ENCODE measurements at places on chromosomes 7 and 10.

GRCh38 chr10:93601146-93601773 is at the start of gene RBP4:
Gene RBP4, minus strand, starts transcription at chr10:93601235. Its CDS starts 207 bp downstream, at chr10:93601028.
- no peak for DNase-seq

GRCh38 chr7:141151746-141152145 is 77.9 kb downstream of the TMEM178B start:
- DNase-seq, result no peak

- DNase-seq, result no peak
Measured at GRCh38 chr7:59079-60016, 133.0 kb upstream of the FAM20C start.

- no peak for DNase-seq
Measured at GRCh38 chr7:4791101-4791737, 15.8 kb downstream of the AP5Z1 start.

GRCh38 chr7:134129856-134130523 is 2.9 kb downstream of the LRGUK start:
- DNase-seq, result peak; percentile 39

DNA sequence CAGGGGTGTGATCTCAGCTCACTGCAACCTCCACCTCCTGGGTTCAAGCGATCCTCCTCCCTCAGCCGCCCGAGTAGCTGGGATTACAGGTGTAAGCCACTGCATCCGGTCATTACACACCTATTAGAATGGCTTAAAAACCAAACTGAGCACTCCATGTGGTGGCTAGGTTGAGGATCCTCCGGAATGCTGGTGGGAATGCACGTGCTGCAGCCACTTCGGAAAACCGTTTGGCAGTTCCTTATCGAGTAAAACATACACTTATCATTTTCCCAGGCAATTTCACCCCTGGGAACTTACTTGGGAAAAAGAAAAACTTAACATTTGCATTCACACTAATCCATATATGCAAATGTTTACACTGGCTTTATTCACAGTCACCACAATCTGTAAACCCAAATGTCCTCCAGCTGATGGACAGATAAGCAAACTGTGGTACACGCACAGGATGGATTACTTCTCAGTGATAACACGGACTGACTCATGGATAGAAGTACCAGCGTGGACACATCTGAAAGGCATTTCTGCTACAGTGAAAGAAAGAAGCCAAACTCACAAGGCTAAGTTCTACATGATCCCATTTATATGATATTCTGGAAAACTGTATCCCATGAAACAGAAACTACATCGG is 20.4 kb downstream of the RFC2 start:
- no peak for DNase-seq

- DNase-seq, result no peak
Measured at GRCh38 chr7:51619880-51620279, 303.3 kb upstream of the COBL start.

- no peak for DNase-seq
Measured at GRCh38 chr10:89601728-89602361, 43.2 kb downstream of the PANK1 start.

DNA sequence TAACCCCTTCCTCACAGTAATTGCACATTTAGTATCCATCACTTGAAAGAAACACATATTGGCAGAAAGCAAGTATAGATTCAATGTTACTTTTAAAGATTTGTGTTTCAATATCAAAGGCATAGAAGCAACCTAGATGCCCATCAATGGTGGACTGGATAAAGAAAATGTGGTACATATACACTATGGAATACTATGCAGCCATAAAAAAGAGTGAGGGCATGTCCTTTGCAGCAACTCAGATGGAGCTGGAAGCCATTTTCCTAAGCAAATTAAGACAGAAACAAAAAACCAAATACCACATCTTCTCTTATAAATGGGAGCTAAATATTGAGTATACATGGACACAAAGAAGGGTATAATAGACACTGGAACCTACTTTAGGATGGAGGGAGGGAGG is 3.6 kb downstream of the OR6V1 start:
- no peak for DNase-seq

GRCh38 chr10:107856047-107856315 is 691.5 kb upstream of the SORCS1 start:
- no peak for DNase-seq

DNA sequence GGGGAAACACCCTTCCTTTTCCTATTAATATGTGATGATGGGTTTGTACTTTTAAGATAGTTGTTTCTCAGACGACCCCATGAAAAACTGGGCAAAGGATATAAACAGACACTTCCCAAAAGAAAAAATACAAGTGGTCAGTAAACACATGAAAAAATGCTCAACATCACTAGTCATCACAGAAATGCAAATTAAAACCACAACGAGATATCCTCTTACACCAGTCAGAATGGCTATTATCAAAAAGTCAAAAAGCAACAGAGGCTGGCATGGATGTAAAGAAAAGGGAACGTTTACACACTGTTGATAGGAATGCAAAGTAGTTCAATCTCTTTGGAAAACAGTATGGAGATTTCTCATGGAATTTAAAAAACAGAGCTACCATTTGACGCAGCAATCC is 111.4 kb upstream of the ZEB1 start:
- no peak for DNase-seq

DNA sequence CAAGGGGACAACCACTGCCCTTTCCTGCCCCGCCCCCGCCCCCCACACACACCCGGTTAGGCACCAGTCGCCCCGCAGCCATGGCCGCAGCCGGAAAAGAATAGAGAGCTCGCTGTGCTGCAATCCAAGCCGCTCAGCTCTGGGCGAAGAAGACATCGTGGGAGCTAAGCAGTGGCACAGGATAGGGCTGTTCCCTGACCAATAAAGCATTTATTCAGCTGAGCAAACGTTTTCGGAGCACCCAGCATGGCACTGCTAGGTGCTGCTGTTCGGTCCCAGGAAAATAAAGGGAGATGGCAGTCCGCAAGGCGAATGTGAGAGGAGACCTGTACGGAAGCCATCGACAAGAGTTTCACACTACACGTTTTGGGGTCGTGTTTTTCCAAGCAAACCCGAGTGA is 18.3 kb downstream of the SKIDA1 start:
- DNase-seq, result no peak

- DNase-seq, result no peak
Measured at GRCh38 chr7:93544691-93545090, 29.8 kb downstream of the CALCR start.

DNA sequence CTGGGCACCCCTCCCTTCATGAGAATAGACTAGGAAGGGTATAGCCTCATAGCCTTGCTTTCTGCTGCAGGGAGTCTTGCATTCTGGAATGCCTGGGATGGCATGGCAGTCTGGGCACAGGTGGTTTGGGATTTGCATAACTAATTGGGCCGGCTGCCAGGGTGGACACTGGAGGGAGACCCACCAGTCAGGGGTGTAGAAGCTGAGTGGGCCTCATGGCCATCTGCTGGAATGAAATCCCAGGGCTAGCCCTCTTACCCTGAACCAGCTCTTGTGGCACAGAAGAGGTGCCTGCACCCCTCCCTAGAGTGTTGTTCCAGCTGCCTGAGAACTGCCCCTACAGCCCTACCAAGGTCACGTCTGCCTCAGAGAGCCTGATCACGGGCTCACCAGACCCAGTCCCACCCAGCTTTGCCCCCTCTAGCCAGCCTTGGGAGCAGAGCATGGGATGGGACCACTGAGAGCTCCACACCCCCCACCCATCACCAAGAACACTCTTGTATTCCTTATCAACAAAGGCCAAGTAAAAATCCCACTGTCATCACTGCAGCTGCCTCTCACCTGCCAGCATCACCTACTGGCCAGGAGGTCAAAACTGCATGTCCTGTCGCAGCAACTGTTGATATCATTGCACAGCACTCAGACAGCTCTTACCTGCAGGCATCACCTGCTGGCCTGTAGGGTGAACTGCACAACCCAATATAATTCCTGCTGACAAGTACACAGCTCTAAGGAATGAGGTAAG is 148.9 kb downstream of the ZEB1 start:
- DNase-seq, result no peak

GRCh38 chr10:34960983-34961382 is 129.2 kb downstream of the CUL2 start:
- no peak for DNase-seq

GRCh38 chr7:157994319-157994718 is 593.3 kb downstream of the PTPRN2 start:
- DNase-seq, result no peak

- DNase-seq, result no peak
Measured at GRCh38 chr7:98840096-98840495, 29.7 kb downstream of the TMEM130 start.

- no peak for DNase-seq
Measured at GRCh38 chr10:71831646-71832552, 19.2 kb downstream of the PSAP start.

GRCh38 chr10:68156373-68157185 is 47.3 kb downstream of the MYPN start:
- DNase-seq, result peak; percentile 47

GRCh38 chr10:43221419-43222209 is 45.3 kb downstream of the RASGEF1A start:
- DNase-seq, result no peak

- DNase-seq, result no peak
Measured at GRCh38 chr10:28996947-28997551, 291.8 kb upstream of the LYZL1 start.

- no peak for DNase-seq
Measured at GRCh38 chr7:14834456-14834855, 68.1 kb downstream of the DGKB start.

GRCh38 chr7:93860261-93860660 is 30.3 kb downstream of the TFPI2 start:
- DNase-seq, result no peak

- DNase-seq, result no peak
Measured at GRCh38 chr10:111756217-111757061, 427.1 kb downstream of the GPAM start.

DNA sequence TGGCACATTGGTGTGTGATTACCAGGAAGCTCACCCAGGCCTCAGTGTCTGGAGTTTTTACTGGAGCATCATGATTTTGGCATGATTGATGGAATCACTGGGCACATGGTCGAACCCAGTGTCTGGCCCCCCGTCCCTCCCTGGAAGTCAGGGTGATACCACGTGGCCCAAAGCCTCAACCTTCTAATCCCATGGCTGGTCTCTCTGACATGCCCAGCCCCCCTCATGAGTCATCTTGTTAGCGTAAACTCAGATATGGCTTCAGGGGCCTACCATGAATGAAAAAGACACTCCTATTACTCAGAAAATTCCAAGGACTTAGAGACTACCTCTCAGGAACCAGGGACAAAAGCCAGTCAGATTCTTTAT is 109.3 kb downstream of the GRK5 start:
- DNase-seq, result no peak

DNA sequence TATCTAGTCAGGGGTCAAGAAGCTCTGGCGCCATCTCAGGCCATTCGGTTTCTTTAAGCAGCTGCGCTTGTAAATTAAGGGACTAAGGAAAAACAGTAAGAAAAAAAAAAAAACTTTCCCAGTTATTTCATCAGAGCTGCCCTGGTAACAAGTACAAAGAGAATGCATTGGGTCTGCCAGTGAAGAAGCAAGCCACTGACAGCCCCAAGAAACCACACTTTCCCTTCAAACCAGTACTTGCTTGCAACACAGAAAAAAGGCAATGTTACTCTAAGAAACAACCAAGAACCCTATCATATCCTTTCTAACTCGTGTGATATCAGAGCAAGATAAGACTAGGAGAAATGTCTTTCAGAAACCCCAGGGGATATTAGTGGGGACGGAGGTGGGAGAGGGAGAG is 40.6 kb upstream of the AOAH start:
- no peak for DNase-seq

DNA sequence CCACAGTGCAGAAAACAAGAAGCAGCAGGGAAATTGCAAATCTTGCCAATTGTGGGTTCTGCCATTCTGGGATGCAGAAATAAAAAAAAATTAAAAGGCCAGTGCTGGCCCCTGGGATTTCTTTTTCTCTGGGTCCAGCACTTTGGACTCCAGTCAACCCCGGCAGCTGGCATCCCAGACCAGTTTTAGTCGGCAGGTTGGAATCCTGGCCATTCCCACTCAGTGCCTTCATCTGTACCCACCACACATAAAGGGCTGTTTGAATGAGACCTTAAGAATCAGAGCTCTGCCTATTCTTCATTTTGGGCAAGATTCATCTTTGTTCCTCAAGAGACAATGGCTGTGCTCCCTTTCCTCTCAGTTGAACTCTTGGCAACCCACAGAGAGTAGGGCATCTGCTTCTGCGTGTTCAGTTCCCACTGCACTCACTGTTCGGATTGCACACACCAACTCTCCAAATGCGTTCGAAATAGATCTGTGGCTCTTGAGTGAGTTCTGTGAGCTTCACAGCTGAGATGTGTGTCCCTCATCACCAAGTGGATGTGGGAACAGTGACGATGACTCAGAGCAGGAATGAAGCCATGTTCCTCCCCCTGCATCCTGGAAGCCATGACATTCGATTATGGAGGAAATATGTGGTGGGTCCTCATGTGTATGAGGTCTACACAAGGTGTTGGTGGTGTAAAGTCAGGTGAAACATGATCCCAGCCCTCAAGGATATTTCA is 63.0 kb upstream of the EGFR start:
- DNase-seq, result no peak

GRCh38 chr7:142111499-142111898 is at the start of gene MGAM2:
Gene MGAM2, plus strand, starts transcription at chr7:142111718. Its CDS starts 5,156 bp downstream, at chr7:142116874.
- peak; percentile 22 for DNase-seq

DNA sequence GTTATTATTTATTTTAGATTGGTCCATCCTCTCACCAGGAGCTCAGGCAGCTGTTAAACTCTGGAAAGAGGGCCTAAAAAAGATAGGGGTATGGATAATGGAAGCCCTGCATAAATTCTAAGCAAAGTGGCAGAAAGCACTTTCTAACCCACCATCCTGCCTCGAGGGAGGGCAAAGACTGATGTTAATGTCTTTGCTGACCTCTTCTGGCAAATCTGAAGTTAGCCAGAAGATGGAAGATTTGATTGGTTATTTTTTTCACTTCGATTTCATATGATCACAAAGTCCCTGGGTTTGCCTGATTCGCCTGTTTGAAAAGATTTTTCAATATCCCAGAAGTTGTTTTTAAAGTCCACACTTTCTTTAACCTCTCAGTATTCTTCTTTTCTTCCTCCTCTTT is 24.8 kb downstream of the OR9A2 start:
- DNase-seq, result peak; percentile 26

All from inflammatory macrophage treated with lipopolysaccharide for 1 hour (primary cell).